GM12865 (cell line): ENCODE measurements at places on chromosomes 11 and 22.

DNA sequence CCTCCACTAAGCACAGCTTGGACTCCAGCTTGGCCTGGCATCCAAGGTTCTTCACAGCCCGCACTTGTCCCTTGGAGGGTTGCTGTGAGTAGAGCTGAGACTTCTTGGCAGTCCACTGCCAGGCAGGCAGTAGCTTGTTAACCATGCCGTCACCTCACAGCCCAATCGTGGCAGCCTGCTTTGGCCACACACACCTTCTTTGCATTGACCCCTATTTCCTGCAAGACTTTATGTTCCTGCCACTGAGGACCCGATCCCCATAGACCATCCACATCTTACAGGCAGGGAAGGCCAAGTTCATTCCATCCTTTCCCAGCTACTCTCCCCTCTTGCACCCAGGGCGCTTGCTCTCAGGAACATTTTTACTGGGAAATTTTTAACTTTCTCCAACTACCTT, 2.5 kb upstream of the PYGM start:
- peak; percentile 38 for DNase-seq

- no peak for DNase-seq
Measured at GRCh38 chr22:24379536-24379935, 47.9 kb upstream of the ADORA2A start.

DNA sequence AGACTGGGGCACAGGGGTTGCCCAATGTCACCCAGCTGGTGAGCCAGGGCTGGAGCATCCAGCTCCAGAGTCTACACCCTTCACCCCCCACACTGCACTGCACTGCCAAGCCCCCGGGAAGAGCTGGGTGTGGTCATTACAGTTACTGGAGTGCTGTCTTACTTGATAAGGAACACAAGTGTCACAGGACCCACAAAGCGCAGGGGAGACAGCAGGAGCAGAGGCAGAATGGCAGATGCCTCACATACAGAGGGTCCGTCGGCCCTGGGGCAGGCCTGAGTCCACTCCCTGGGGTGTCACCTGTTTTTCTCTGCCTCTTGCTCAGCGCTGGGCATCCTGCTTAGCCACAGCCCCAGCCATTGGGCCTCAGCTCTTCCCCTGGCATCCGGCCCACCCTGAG, 7.7 kb downstream of the IL2RB start:
- no peak for DNase-seq

GRCh38 chr11:17407575-17407974, 19.1 kb upstream of the KCNJ11 start:
- DNase-seq: no peak

- DNase-seq: no peak
Measured at GRCh38 chr11:15615398-15616096, 500.8 kb downstream of the INSC start.

GRCh38 chr11:132142554-132142953, 772.1 kb downstream of the NTM start:
- no peak for DNase-seq

DNA sequence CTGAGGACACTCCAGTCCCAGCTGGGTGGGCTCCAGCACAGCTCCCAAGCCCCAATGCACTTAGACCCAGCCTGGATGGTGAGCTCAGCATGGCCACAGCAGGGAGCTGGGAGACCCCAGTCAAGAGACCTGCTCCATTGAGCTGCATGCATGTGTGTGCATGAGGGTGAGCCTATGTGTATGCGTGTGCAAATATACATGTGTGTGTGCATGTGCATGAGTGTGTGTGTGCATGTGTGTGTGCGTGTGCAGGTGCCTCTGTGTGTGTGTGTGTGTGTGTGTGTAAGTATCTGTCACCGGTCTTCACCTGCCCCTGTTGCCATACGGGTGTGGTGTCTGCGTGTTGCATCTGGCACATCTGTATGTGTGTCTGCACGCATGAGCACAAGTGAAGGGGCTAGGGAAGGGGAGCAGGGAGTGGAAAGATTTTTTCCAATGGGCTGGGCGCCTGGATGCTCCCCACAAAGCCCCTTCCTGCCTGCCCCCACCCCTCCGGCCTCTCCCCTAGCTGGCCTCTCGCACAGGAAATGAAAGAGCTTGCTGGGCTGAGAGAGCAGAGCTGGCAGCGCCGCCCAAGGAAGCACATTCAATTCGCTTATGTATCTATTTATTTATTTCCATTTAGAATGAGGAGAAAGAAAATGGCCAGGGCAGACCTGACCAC, 4.1 kb downstream of the TSPAN32 start:
- no peak for DNase-seq

GRCh38 chr22:48711031-48711431, 1116.6 kb downstream of the BRD1 start:
- DNase-seq: no peak

- no peak for DNase-seq
Measured at GRCh38 chr22:31361743-31362142, 15.6 kb upstream of the PATZ1 start.
